Stimulated activated CD4-positive, alpha-beta T cell treated with anti-CD3 and anti-CD28 coated beads, TNF-alpha, amount 100 ng/mL, for 48 hours (primary cell): ENCODE measurements at places on chromosomes 5 and 9.
A peak's percentile ranks its signal among the peaks of the same experiment; 100 is the strongest.

- DNase-seq = no peak
These were observed 8.7 kb downstream of the SLC6A19 start for GRCh38 chr5:1209896-1210776.

- DNase-seq = no peak
These were observed 24.0 kb upstream of the KLF4 start for GRCh38 chr9:107513464-107514100.

- DNase-seq = no peak
These were observed 495.7 kb downstream of the TLE1 start for GRCh38 chr9:81193362-81194339.

DNA sequence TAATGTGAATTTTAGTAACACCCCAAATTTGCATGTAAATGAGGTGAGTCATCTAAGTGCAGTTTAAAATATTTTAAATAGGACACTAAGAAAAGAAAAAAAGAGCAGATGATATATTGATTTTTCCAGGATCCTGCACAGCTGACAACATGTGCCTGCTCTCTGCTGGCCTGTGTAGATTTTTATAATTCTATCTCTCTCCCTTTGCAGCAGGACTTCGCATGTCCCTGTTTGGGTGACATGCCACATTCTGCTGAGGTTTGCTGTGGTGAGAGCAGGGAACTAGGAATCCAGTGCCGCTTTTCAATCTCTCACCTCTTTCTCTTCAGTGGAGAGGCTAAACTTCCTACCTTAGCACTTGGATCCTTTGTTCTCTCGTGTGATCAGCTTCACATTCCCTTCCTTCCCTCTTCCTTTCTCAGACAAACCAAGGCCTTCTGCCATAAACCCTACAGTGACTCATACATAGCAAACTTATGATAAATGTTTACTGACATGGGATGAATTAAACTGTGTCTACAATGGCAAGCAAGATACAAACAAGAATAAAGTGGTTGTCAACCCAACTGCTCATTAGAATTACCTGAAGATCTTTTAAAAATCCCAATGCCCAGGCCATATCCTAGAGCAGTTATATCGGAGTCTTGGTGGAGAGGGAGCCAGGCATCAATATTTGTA is 198.8 kb upstream of the EFNA5 start:
- DNase-seq = no peak

GRCh38 chr5:61280761-61281427 is 51.2 kb upstream of the ZSWIM6 start:
- peak; percentile 17 for DNase-seq

GRCh38 chr5:128669803-128670202 is 131.8 kb upstream of the FBN2 start:
- DNase-seq = no peak

GRCh38 chr5:84438456-84438855 is 53.8 kb upstream of the EDIL3 start:
- DNase-seq = no peak
